ENCODE measurements at places on chromosomes 4 and X. TPM values are rescaled to one million over a fixed set of nuclear protein-coding genes. Genes with fewer than 3 reads are reported as not detected.

The TMSB15A gene
- not detected for total RNA-seq

The TMEM187 gene
- total RNA-seq, result 2.0 TPM

The PIM2 gene
- total RNA-seq, result 225 TPM

The HSD17B13 gene
- total RNA-seq, result 0.27 TPM

The TMEM156 gene
- total RNA-seq, result 18.4 TPM

The HOPX gene
- 4.3 TPM for total RNA-seq

GRCh38 chr4:1880332-1880731 is 9.1 kb downstream of the NSD2 start:
- no peak overlapping the region for H3K4me3 ChIP-seq
- no peak for DNase-seq
- no peak overlapping the region for H3K27ac ChIP-seq
- H3K4me1 ChIP-seq, result peaks cover 21% of the 10 kb centered on the region
- no peaks in the 10 kb centered on the region for H3K36me3 ChIP-seq

DNA sequence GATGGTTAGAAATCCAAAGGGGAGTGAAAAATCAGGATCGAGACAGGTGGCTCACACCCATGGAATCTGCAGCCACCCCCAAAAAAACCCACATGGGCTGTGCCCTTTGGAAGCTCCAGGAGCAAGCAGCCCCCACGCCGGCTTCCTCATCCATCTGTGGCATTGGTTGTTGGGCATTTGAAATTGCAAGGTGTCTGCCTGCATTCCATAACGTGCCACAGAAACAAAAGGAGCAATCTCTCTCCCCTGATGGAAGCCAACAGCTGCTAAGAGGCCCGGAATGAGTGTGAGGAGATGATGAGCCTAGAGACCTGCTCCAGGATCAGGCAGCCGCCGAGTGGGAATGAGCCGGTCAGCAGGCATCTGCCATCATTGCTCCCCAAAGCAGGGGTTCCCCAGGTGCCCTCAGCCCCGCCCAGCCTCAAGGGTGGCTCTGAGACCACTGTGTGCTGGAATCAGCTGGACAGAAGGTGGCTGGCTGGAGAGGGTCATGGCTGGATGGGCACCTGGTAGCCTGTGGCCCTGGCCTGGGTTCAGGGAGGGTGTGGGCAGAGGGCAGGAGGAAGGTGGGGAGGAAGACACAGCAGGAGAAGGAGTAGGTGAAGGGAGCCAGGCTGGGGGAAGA is 113.2 kb downstream of the CRLF2 start:
- H3K27ac ChIP-seq, result no peak overlapping the region
- no peak overlapping the region for H3K4me3 ChIP-seq
- peaks cover 4% of the 10 kb centered on the region for H3K27me3 ChIP-seq
- H3K4me1 ChIP-seq, result no peaks in the 10 kb centered on the region

GRCh38 chr4:168451331-168451730 is 29.0 kb downstream of the DDX60L start:
- no peak overlapping the region for H3K27ac ChIP-seq
- H3K4me1 ChIP-seq, result no peaks in the 10 kb centered on the region
- DNase-seq, result peak; percentile 32
- H3K36me3 ChIP-seq, result peaks cover 46% of the 10 kb centered on the region

DNA sequence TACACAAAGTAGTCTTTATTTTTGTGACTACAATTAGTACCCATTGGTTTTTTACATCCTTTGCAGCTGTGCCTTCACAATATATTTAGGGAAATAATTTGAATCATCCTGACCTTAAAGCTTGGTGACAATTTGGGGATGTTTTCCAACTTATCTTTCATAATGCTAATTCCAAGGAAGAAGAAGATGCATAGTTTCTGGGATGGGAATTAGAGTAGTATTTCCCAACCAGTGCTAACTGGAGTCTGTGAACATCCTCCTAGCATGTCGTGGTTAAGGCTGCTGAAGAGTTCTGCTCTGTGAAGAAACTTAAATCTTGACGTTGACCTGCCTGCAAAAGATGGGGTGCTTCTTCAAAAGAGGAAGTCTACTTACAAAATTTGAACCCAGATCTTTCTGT is 173.5 kb downstream of the ANK2 start:
- no peak overlapping the region for H3K4me3 ChIP-seq
- no peak for DNase-seq
- no peaks in the 10 kb centered on the region for H3K36me3 ChIP-seq
- no peaks in the 10 kb centered on the region for H3K4me1 ChIP-seq
- H3K27me3 ChIP-seq, result no peaks in the 10 kb centered on the region
- no peak overlapping the region for H3K27ac ChIP-seq

GRCh38 chr4:37723067-37723466 is 36.9 kb upstream of the RELL1 start:
- DNase-seq, result no peak
- H3K36me3 ChIP-seq, result no peaks in the 10 kb centered on the region
- H3K27me3 ChIP-seq, result no peaks in the 10 kb centered on the region
- H3K4me1 ChIP-seq, result peaks cover 6% of the 10 kb centered on the region
- no peak overlapping the region for H3K27ac ChIP-seq
- no peak overlapping the region for H3K4me3 ChIP-seq

GRCh38 chr4:72743078-72743477 is 174.1 kb upstream of the ADAMTS3 start:
- H3K27ac ChIP-seq, result no peak overlapping the region
- no peaks in the 10 kb centered on the region for H3K27me3 ChIP-seq
- H3K4me1 ChIP-seq, result no peaks in the 10 kb centered on the region
- no peak overlapping the region for H3K4me3 ChIP-seq
- no peak for DNase-seq

DNA sequence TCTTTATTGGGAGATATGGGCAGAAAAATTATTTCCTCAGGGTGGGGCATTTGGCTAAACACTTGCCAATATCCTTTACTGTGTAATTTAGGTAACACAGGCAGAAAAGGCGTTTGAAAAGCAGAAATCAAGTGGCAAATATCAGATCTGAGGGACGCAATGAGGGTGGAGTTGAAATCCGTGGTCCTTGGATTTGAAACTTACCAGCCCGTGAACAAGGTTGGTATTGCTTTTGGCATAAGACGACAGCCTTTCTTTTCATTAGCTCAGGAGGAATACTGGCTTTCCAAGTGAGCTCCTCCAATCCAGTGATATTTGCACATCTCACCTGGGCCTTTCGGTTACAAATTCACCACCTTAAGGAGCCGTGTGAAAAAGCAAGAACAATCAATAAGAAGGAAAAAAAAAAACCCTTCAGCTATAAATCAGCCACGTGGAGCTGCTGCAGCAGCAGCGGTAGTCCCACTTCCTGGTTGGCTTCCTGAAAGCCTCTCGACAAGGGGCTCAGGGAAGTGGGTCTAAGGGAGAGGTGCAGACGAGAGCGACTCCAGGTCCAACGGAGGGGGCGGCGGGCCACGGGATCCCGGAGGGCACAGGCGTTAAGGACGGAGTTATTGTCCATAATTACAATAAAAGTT is 734 bp upstream of the GALNT7 start:
- peak overlapping the region; percentile 85 for H3K4me3 ChIP-seq
- peaks cover 20% of the 10 kb centered on the region for H3K4me1 ChIP-seq
- H3K36me3 ChIP-seq, result no peaks in the 10 kb centered on the region

Data from CD4-positive, alpha-beta T cell (primary cell).